ENCODE measurements at places on chromosomes 4 and X.

- no peak for DNase-seq
Observed at GRCh38 chr4:26263165-26263564, 57.6 kb upstream of the RBPJ start.

GRCh38 chrX:150525061-150525919 is 43.1 kb upstream of the MTM1 start:
- DNase-seq = no peak

DNA sequence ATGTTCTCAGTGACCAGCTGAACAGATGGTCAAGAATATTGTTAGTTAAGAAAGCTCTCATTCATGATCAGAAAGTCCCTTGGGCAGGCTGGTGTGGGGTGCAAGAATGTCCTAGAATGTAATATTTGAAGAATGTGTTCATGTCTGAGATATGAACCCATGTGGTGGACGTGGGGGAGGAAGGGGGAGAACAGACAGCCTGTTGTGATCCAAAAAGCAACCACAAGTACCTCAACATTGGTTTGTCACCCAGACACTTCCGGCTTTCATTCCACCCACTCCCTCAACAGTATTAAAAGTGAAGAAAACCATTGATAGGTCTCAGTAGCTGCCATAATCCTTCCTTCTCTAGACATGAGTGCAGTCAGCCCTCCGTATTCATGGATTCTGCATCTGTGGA is 82.2 kb downstream of the MAML3 start:
- peak; percentile 53 for DNase-seq

DNA sequence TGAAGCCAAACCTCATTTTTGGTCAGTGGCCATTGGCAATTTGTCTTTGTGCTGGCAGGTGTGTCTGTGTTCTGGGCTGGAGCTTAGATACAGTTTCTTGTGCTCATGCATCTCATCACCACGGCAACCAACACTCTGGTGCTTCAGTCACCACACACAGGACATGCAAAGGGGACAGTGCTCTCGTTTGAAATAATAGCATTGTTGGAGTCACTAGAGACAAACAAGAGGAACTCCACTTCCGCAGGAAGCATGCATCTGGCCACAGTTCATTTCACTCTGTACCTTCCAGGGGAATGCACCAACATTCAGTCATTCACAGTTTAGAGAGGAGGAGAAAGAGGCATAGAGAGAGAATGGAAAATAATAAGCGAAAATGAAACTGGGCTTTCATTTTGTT is 267.4 kb downstream of the ANK2 start:
- DNase-seq = no peak

DNA sequence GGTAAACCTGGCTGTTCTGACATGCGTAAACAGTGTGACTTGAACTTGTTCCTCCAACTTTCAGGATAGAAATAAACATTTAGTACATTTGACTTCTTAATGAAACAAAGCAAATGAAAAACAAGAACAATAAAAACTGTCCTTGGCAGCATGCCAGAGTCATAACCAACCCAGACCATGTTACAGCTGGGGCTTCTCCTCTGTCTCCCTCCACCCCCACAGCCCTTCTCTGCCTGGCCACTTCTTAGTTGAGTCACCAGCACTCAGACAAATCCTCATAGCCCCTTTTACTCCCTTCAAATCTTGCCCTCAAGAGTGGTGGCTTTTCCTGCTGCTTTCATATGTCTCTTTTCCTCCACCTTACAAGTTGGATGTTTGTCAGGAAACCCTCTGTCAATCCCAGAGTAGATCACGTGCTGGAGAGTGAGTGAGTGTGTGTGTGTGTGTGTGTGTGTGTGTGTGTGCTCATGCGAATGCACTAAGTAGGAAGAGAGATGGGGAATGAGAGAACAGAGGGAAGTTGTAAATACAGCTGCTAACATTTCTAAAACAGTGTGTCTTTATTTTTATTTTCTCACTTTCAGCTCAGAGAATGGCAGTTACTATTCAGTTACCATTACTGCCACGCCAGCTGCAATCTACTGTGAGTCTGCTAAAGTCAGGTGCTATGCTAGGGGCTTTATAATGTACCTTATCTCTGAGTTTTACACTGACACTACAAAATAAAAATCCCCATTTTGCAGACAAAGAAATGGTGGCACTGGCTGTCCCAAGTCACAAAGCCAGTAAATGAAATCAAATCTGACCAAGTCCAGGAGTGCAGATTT is 15.0 kb downstream of the SCARB2 start:
- peak; percentile 36 for DNase-seq

- peak; percentile 71 for DNase-seq
Observed at GRCh38 chr4:80202190-80202711, 4.9 kb downstream of the PRDM8 start.

DNA sequence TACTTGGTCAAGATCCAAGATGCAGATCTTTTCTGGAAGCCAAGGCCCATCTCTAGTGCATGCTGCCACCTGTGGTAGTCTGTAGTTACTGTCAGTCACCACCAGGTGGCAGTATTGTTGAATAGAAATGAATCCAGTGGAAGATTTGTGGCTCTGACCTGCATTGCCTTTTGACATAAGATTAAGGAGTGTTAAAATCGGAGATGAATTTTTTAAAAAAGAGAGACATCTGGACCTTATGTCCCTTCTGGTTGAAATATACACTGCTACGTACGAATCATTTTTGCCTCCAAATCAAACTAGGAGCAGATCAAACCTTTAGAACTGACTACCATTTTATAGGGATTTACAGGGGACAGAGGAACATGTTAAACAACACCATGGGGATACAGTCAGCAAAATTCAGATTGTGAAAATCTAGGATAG is 46.9 kb upstream of the RHOH start:
- peak; percentile 44 for DNase-seq

DNA sequence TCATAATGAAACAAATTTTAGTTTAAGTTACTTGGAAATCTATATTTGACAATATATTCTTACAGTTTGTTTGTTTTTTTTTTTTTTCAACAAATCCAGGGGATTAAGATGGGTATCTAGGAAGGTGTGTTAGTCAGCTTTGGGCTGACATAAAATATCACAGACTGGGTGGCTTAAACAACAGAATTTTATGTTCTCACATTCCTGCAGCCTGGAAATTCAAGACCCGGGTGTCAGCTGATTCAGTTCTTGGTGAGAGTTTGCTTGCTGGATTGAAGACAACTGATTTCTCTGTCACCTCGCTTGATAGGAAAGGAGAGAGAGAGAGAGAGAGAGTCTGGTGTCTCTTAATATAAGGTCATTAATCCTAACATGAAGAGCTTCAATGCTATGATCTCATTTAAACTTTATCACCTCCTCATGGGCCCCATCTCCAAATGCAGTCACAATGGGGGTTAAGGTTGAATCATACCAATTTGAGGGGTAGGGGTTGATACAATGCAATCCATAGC is 465.2 kb downstream of the CENPC start:
- DNase-seq = no peak

DNA sequence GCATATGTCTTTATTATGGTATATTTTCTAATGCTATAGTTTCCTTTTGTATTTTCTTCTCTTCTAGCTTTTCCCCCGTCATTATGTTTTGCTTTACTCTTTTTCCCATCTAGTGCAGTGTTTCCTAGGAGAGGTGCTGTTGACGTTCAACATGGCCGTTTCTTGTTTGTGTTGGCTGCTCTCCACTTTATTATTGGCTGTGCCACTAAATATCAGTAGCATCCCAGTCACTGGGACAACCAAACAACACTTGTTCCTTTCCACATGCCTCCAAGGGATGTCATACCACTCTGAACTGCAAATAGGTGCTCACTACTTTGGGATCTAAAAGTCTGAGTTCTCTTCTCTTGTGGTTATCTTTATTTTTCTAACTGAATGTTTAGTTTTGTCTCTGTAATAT is 26.5 kb downstream of the GBA3 start:
- DNase-seq = no peak

DNA sequence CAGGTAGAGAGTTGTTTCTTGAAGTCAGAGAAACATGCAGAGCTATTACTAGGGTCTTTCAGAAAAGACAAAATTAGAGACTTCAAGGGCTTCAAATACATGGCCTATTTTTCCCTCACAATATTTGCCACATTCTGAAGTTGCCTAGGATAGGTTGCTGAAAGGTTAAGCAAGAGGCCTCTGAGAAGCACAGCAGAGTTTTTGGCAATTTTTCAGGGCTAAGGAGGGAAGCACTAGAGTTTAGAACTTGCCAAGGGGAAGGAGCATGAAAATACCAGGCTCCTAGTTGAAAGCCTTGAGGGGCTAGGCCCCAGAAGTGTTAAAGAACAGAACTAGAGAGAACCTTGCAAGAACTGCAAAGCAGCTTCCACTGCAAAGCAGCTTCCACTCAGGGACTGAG is 86.4 kb downstream of the ANAPC10 start:
- DNase-seq = no peak

DNA sequence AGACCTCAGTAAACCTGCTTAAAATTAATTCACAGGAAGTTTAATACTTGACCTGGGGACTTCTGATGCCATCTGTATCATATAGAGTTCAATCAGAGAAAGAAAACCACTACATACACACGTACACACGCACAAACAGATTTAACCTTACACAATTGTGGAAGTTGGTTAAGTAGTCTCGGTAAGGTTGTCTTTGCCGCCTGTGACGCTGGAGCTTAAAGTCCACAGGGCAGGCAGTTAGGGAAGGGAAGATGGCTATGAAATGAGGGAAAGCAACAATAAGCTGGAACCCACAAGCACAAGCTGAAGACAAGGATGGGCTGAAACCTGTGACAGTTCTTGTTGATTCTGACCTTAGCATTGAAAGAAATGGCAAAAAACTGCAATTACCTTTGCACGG is 41.7 kb upstream of the TSPAN7 start:
- no peak for DNase-seq

- no peak for DNase-seq
Observed at GRCh38 chrX:20455001-20455400, 188.3 kb upstream of the RPS6KA3 start.

- no peak for DNase-seq
Observed at GRCh38 chr4:14446311-14446710, 556.0 kb upstream of the CPEB2 start.

GRCh38 chrX:134782796-134783195 is 124.5 kb upstream of the PLAC1 start:
- no peak for DNase-seq

GRCh38 chr4:48421101-48421500 is 62.0 kb upstream of the SLC10A4 start:
- no peak for DNase-seq

DNA sequence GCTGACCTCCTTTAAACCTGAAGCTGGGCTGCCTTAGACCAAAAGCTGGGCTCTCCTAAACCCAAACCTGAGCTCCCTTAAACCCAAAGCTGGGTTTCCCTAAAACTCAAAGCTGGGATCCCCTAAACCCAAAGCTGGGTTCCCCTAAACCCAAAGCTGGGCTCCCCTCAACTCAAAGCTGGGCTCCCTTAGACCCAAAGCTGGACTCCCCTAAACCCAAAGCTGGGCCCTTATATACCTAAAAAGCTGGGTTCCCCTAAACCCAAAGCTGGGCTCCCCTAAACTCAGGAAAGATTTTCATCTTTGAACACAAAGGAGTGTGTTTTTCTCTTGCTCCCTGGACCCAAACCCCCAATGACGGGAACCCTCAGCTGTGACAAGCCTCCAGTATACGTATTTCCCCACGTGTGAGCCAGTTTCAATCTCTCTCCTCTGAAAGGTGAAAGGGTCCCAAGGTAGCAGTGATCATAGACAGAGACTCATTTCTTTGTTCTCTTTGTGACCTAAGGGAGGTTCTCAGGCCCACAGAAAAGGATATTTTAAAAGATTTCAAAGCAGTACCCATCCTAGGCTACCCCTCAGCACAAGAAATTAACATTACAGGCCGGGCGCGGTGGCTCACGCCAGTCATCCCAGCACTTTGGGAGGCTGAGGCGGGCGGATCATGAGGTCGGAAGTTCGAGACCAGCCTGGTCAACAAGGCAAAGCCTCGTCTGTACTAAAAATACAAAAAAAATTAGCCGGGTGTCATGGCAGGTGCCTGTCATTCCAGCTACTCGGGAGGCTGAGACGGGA is 31.3 kb upstream of the ASMTL start:
- no peak for DNase-seq

DNA sequence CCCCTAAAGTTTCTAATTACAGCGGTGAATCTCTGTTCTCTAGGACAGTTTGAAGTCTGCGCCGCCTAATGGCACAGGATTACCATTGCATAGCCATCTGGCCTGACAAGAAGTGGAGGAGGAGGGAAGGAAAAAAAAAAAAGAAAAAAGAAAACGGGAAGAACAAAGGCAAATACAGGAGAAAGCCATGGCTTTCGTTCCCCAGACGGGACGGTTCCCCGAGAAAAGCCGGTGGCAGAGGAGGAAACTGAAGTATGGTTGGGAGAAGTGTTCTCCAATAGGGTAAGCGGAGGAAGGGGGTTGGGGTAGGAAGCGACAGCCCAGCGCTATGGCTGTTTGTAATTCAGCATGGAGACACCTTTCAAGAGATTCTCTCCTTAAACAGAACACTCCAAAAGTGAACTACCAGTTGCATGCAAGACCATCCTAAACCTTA is 80.8 kb downstream of the HMGN5 start:
- no peak for DNase-seq

DNA sequence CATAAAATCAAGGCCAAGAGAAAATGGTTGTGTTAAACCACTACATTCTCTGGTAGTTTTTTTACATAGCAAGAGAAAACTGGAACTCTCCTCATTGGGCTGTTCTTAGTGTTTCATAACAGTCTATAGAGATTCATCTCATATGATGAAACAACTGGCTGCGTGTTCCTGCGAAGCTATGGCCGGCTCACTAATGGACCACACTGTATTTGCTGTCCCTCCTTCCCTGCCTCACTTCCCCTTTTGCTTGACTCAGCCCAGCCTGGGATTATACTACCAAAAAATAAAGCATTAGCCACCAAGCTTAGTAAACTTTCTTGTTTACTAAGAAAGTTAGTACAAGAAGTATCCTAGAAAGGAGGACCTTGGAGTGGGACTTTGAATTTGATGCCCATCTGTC is 31.6 kb upstream of the LSM6 start:
- no peak for DNase-seq

- no peak for DNase-seq
Observed at GRCh38 chrX:44144177-44144945, 171.2 kb upstream of the NDP start.

Data from activated T-cell treated with anti-CD3 and anti-CD28 coated beads for 48 hours (primary cell).